ENCODE measurements at places on chromosomes 1 and 21.

GRCh38 chr1:188669728-188670382 is 1807.8 kb downstream of the BRINP3 start:
- no peak for DNase-seq

DNA sequence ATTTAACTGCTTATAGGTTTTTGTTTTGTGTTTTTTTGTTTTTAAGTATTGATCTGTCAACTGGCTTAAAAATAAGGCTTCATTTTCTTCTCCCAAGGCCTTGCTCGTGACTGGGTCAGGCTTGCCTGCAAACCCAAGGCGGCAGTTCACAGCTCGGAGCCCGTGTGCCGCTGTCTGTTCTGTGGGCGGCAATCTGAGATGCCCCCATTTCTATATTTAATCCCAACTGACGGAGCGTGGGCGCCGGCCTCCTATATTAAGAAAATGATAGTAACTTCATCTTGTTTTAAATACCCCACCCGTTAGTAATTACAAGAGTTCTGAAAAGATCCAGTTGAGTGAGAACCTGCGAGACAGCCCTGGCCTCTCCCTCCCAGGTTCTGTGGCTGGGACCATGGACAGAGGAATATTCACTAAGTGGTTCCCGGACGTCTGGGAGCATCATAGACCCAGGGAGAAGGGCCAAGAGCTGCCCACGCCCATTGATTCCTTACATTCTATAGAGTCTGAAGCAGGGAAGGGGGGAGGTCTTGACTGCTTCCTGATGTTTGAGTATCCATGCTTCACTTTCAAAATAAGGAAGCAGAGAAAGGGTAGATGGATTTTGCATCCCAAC is 42.6 kb upstream of the GPR153 start:
- no peak for DNase-seq

DNA sequence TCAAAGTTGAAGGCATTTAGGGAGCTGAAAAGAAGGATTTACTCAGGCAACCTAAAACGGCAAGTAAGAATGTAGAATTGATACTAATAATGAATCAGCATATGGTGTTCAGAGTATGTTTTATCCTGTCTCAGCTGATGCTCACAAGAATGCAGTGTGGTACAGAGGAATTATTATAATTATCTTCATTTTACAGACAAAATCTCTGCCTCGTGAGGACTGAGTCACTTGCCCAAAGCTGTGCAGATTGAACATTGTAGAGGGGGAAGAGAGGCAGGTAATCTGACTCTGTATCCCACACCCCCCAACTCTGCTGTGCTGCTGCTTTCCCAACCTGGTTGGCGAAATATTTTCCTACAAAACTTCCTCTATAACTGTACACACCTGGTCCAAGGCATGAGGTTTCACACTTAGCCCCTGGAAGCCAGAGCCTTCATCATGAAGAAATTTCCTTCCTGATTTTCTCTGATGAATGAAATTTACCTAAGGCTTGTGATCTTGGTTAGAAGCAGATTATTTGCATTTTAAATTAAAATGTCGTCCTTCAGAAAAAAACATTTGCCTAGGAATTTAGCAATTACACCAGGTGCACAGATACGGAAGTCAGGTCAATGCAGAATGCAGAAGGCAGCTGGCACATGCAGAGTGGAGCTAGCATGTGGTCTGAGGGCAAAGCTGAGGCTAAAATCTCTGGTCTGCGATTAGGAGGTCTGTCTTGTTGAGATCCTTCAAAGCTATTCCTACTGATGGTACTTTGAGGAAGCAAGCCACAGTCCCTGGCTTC is 52.8 kb downstream of the DPT start:
- no peak for DNase-seq

DNA sequence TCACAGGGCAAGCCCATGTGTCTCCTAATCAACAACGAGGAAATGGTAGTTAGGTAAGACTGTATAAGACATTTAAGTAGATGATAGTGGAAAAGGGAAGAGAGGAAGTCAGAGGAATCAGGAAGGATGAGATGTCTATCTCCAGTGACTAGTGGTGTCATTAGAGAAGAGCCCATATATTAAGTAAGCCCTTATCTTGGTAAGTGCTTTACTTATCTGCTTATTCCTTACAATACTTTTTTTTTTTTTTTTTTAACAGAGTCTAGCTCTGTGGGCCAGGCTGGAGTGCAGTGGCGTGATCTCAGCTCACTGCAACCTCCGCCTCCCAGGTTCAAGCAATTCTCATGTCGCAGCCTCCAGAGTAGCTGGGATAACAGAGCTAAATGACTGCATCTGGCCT is 29.5 kb downstream of the RNF11 start:
- DNase-seq, result no peak
